Sciatic nerve (tissue), 2 donors: ENCODE measurements at places on chromosomes 12 and 14. TPM values are rescaled to one million over a fixed set of nuclear protein-coding genes. Genes with fewer than 3 reads are reported as not detected.

COX8C gene
- total RNA-seq: not detected

GZMB gene
- total RNA-seq: 3.1 TPM

PZP gene
- total RNA-seq: 0.80 TPM

ABCC9 gene
- total RNA-seq: 45.6 TPM

SLC2A3 gene
- 431 TPM for total RNA-seq

ADCY6 gene
- total RNA-seq: 75.9 TPM

EML5 gene
- total RNA-seq: 2.1 TPM

CD27 gene
- total RNA-seq: 0.58 TPM

MMP19 gene
- 9.1 TPM for total RNA-seq

RERG gene
- 21.9 TPM for total RNA-seq

CCDC175 gene
- not detected for total RNA-seq

PLBD1 gene
- total RNA-seq: 17.1 TPM

GARIN6 gene
- total RNA-seq: not detected

RBM23 gene
- 87.3 TPM for total RNA-seq

GLTP gene
- 51.0 TPM for total RNA-seq

REC8 gene
- total RNA-seq: 20.9 TPM

SLC16A7 gene
- total RNA-seq: 23.2 TPM

KRT5 gene
- 2.6 TPM for total RNA-seq

FAR2 gene
- 8.6 TPM for total RNA-seq

OASL gene
- 1.3 TPM for total RNA-seq

KRT2 gene
- not detected for total RNA-seq

IFI27 gene
- total RNA-seq: 219 TPM

C12orf54 gene
- total RNA-seq: 2.4 TPM

PHC1 gene
- 44.6 TPM for total RNA-seq

PSMB5 gene
- 70.1 TPM for total RNA-seq

APOF gene
- not detected for total RNA-seq

PRKD1 gene
- total RNA-seq: 34.0 TPM

L3HYPDH gene
- total RNA-seq: 46.1 TPM

DCN gene
- total RNA-seq: 2,017 TPM

PMCH gene
- not detected for total RNA-seq

NEUROD4 gene
- not detected for total RNA-seq

AMN gene
- total RNA-seq: 0.40 TPM

CLEC1A gene
- total RNA-seq: 13.7 TPM

OLR1 gene
- total RNA-seq: 33.1 TPM

TSPAN19 gene
- 0.58 TPM for total RNA-seq

TEX22 gene
- total RNA-seq: 6.0 TPM

GALNT8 gene
- 3.7 TPM for total RNA-seq

KRT85 gene
- not detected for total RNA-seq

STXBP6 gene
- total RNA-seq: 18.1 TPM

PARP2 gene
- total RNA-seq: 23.7 TPM

B4GALNT1 gene
- total RNA-seq: 16.6 TPM

SYNDIG1L gene
- total RNA-seq: 0.58 TPM

CD4 gene
- total RNA-seq: 20.6 TPM

KCNH3 gene
- total RNA-seq: 0.27 TPM

INHBC gene
- total RNA-seq: not detected

KRT71 gene
- not detected for total RNA-seq
